ENCODE measurements at places on chromosomes 16 and 17. TPM values are rescaled to one million over a fixed set of nuclear protein-coding genes. Genes with fewer than 3 reads are reported as not detected.

UTS2R gene
- not detected for total RNA-seq

EIF1 gene
- total RNA-seq, result 617 TPM

TNP2 gene
- not detected for total RNA-seq

SPAG5 gene
- 147 TPM for total RNA-seq

RAMP2 gene
- 6.5 TPM for total RNA-seq

GP1BA gene
- total RNA-seq, result not detected

AATK gene
- total RNA-seq, result 6.0 TPM

FOXL1 gene
- total RNA-seq, result 0.09 TPM

C1QTNF8 gene
- total RNA-seq, result 0.30 TPM

HOXB8 gene
- 19.7 TPM for total RNA-seq

GDPD1 gene
- total RNA-seq, result 13.4 TPM

PYY gene
- not detected for total RNA-seq

MSLN gene
- total RNA-seq, result not detected

PLLP gene
- total RNA-seq, result 0.79 TPM

SHMT1 gene
- total RNA-seq, result 43.9 TPM

PCGF2 gene
- 116 TPM for total RNA-seq

OR3A3 gene
- not detected for total RNA-seq

ACOX1 gene
- total RNA-seq, result 22.3 TPM

ABCA10 gene
- 0.64 TPM for total RNA-seq
